ENCODE measurements at places on chromosomes 2 and 18.
A peak's percentile ranks its signal among the peaks of the same experiment; 100 is the strongest.

DNA sequence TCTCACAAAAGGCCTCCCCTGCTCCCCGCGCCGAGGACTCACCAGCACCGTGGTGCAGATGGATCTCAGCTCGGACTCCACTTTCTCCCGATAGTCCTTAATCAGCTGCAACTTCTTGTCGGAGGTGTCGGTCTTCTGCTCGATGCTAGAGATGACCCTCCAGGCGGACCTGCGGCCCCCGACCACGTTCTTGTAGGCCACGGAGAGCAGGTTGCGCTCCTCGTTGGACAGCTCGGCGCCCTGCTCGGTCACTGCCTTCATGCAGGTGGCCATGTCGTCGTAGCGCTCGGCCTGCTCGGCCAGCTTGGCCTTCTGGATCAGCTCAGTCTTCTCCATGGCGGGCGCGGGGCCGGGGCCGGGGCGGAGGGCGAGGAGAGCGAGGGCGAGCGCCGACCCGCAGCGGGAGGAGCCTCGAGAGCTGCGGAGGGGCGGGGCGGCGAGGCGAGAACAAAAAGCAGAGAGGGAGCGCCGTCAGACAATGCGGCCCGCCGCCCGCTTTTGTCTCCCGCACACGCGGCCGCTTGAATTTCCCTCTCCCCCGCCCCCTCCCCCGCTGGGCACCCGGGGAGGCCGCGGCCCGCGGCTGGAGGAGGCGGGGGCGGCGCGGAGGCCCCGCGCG is 571 bp downstream of the YWHAQ start:
- peak; percentile 53 for DNase-seq

- DNase-seq, result no peak
These were observed 114.7 kb downstream of the TNS1 start for GRCh38 chr2:217887841-217888701.

- no peak for DNase-seq
These were observed 55.9 kb upstream of the FSHR start for GRCh38 chr2:49210191-49210590.

GRCh38 chr2:4336864-4337263 is 633.5 kb downstream of the DCDC2C start:
- DNase-seq, result no peak

GRCh38 chr2:203582468-203582867 is 47.4 kb upstream of the RAPH1 start:
- no peak for DNase-seq

- DNase-seq, result no peak
These were observed 36.5 kb upstream of the GLS start for GRCh38 chr2:190843890-190844699.

- DNase-seq, result no peak
These were observed 1333.3 kb upstream of the SLC39A10 start for GRCh38 chr2:194323740-194324139.

GRCh38 chr2:200380833-200381542 is 74.5 kb downstream of the SPATS2L start:
- no peak for DNase-seq

GRCh38 chr2:48860380-48860779 is 104.9 kb upstream of the LHCGR start:
- no peak for DNase-seq

DNA sequence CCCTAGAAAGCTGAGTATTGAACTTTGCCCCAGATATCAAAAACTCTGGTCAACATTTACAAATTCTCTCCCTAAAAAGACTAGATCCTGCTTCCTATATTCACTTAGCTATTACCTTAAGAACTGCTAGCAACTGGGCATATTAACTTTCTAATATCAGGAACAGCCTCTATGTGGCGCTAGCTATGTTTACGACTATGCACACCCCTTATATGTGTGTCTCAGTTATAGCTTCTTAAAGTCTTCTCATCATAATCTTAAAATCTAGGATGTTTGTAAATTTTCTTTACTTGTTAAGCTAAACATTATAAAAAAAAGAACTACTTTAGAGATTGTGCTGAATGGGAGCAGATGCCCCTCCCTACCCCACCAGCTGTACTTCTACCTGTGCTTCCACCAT is 1.7 kb upstream of the STAMBP start:
- DNase-seq, result peak; percentile 30

DNA sequence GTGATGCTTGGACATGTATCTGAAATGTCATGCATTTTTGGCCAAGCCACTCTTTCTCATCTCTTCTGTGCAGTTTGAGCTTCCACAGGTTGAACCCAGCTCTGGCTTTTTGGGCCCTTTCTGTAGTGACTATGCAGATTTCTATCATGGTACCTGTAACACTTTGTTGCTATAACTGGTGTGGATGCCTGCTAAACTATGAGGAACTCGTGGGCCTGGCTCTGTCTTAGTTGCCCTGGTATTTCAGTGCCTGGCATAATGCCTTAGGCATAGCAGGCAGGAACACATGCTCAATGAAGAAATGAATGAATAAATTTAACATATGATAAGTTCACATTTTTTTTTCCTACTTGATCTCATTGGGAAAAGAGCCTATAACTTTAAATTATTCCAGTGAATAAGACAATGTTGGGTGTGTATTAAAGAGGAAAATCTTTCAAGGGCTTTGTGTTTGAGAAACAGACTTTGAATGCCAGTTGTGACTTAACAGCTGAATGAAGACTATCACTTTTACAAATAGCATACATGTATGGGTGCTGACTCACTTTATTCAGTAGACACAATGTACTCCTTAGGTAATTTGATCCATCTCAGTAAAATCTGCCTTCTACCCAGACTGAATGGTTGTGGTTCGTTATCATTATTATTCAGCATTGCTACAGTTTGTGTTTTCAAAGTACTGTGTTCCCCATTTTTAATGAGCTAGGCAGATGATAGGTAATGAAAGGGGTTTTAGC is 86.4 kb upstream of the MAP4K3 start:
- no peak for DNase-seq

DNA sequence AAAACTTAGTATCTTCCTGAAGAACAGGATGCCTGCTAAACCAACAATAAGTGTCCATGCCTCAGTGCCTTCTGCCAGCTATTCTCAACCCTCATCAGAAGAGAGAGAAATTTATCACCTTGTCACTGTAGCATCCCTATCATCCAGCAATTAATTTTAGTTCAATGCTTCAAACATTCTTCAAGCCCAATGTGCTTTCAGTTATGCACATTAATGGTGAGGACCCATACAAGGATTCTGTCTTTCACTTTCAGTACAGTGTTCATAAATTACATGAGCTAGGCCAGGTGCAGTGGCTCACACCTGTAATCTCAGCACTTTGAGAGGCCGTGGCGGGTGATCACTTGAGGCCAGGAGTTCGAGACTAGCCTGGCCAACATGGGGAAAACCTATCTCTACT is 47.0 kb upstream of the MSH6 start:
- DNase-seq, result no peak

DNA sequence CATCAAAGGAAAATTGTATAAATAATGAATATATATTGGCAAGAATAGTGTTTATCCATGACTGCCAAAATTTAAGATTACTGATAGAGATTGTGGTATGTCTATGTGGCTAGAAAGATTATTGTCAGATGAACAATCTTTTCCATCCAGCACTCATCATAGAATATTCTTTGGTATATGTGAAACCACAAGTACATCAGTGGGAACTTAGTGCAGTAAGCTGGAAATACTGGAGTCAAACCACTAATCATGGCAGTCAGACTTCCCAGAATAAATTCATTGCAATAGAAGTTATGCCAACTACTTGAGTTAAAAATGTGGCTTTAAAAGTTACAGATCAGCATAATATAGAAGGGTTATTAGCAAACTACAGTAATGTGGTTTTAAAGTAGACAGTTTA is 310.3 kb downstream of the GULP1 start:
- no peak for DNase-seq

GRCh38 chr2:127573771-127574170 is 38.3 kb downstream of the MYO7B start:
- DNase-seq, result no peak

DNA sequence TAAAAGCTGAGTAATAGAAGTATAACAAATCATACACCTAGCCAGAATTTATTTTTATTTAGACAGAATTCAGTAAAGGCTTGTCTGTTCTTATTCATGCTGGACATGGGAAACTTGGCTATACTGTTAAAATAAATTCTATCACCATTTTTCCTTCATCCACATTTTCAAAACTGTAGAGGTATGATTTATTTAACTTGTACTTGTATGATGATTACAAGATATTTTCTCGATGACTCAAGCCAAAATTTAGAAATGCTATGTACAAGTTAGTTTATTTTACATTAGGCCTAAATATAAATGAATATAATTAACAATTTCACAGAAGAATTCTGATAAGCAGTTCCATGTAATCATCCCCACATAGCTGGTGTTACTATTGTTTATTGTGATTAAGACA is 194.8 kb upstream of the DOK6 start:
- DNase-seq, result no peak

- DNase-seq, result no peak
These were observed 83.6 kb upstream of the CYP1B1 start for GRCh38 chr2:38159597-38159996.

- DNase-seq, result no peak
These were observed 44.0 kb downstream of the ACKR3 start for GRCh38 chr2:236613612-236614011.

DNA sequence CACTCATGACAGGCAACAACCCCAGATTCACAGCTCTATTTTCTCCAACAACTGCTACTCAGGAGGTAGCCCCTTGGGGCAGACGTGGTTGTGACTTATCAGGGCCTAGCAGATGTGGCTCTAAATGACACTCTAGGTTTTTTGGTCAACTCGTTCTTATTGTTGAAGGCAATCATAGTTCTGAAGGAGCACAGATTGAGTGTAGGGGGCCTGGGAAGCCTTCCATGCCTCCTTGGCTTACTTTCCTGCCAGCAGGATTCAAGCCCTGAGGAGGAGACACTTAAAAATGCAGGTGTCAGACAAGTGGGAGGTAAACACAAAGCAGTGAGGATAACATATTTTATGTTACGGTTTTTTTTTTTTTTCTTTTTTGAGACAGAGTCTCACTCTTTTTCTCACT is 23.5 kb upstream of the SUCLG1 start:
- no peak for DNase-seq

DNA sequence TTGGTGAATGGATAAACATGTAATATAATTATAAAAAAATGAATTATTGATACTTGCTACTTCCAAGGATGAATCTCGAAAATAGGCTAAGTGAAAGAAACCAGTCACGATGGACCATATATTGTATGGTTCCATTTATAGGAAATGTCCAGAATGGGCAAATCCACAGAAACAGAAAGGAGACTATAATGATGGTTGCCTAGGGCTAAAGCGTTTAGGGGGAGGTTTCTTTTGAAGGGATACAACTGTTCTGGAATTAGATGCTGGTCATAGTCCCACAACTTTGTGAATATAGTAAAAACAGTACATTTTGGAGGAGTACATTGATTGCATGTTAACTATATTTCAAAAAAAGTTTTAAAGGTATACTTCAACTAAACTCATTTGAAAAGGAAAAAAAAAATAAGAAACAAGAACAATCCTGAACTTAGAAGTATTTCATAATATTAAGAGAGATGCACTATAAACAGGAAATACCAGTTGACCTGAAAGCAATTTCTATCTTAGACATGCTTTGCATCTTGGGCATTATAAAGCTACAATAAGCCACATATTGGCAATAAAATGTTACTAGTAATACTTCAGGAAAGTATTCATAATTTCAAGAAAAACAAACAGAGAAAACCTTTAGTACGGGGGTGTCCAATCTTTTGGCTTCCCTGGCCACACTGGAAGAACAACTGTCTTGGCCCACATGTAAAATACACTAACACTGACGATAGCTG is 130.0 kb downstream of the C2orf74 start:
- DNase-seq, result no peak

DNA sequence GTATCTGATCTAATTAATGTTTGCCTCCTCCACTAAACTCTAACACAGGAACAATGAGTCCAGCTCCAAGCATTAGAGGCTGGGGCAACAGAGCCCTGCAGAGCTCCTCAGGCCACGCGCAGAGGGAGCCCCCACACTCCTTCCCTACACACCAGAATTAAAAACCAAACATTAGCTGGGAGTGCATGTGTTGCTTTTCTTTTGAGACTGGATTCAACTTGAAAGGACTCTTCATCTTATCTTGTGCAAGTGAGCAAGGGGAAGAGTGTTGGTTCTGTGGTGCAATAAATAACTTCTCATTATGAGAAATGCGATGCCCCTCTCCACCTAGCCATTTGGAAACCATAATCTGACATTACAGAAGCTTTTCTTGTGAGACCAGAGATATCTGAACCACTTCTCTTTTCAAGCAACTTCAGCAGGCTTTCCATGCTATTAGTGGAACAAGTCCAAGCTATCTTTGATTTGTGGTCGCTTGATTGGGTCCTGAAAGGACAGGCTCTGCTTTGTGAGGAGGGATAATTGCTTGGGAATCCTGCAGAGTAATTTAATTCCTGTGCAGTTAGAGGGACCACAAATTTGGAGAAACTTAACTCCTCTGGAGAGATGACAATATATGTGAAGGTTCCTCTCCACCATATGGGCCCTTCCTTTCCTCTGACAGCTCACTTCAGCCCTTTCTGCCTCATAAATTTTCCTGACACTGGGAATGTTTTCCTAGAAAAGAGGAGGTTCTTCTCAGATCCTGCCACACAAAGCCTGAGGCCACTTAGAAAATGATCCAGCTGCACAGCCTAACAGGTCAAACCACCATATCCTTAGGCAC is 112.5 kb downstream of the ATL2 start:
- no peak for DNase-seq

GRCh38 chr2:74021407-74021755 is 36.7 kb downstream of the TET3 start:
- no peak for DNase-seq

GRCh38 chr18:12086249-12086648 is 7.4 kb upstream of the ANKRD62 start:
- no peak for DNase-seq

GRCh38 chr2:8985561-8986326 is 17.7 kb downstream of the MBOAT2 start:
- no peak for DNase-seq

- DNase-seq, result no peak
These were observed 117.6 kb downstream of the SMAD7 start for GRCh38 chr18:48832938-48833700.

- DNase-seq, result peak; percentile 12
These were observed 654 bp upstream of the ASB1 start for GRCh38 chr2:238425979-238426567.

DNA sequence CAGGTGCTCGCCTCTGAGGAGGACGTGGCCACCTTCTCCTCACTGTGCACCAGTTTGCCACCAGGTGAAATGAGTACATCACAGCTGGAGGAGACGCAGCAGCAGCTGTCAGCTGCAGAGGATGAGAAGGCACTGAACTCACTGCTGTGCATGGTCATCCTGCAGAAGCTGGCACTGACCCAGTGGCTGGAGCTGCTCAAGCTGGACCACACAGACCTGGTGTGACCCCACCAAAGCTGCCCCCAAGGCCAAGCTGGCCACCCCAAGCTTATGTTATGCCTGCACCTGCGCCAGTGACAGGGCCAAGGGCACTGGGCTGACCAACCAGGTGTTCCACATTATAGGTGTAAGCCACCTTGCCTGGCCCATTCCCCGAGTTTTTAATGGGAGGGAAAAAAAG is 19.3 kb downstream of the CLK1 start:
- no peak for DNase-seq

DNA sequence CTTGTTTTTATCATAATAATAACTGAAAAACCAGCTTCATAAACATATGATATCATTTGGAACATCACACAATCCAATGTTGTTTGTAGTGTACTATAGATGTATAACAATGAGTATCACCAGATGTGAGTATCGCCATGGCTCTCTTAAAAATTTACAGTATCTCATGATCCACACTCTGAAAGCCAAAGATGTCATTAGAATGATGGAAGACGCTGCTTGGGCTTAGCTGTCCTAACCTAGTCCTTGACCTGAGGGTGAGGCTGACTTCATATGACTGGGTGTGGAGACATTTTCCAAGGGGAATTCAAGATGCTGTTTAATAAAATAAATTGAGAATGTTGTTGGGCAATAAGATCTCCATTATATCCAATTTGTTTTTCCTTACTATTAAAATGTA is 242.6 kb downstream of the RIT2 start:
- DNase-seq, result no peak
